ENCODE measurements at places on chromosomes 13 and 19.

GRCh38 chr13:80871481-80871880 lies 530.6 kb upstream of the SPRY2 start:
- DNase-seq: no peak

- DNase-seq: no peak
Observed at GRCh38 chr13:106569233-106570095, 1.5 kb upstream of the ARGLU1 start.

DNA sequence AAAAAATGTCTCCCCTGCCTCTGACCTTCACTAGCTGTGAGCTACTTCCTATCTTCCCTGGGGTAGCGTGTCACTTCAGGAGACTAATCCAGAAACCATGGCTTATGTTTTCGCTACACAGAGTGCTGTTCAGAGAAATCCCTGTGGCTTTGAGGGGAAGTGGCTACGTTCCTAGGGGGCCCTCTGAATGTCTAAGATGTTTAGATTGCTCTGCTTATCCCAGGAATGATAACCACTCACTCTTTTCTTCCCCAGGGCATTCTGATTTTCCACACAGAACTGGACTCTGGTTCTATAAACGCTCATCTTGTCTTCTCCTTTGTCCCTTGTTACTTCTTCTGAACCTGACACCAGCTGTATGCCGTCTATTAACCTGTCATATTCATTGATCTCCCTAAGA lies 572.5 kb downstream of the OLFM4 start:
- no peak for DNase-seq

DNA sequence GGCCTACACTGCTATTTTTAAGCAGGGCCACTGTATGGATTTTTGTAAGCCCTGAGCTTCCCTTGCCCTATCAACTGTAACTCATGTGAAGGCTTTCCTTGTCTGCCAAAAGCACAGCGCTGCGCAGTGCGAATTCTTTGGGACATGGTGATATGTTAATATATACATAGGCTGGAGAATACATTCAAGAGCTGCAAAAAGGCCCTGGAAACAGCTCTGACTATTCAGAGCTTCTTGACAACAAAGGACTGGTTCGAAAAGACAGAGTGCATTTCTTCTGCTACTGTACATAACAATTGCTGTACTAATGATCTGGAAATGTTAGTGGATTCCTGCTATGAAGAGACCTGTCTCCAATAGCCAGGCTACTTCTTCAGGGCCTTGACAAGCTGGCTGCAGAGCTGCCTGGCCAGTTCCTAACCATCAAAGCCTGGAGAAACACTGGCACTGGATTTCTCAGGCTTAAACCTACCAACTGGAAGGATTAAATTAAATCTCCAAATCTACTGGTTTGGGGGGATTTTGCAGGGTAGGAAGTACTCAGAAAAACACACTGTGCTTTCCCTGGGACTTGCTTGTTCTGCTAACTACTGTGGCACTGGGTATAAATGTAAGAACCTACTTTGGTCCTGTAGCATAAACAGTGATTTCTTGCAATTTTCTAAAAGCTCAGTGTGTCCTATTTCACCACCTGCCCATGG lies 246.9 kb downstream of the DNAJC15 start:
- DNase-seq: no peak
